ENCODE measurements at places on chromosomes 1 and 21. TPM values are rescaled to one million over a fixed set of nuclear protein-coding genes. Genes with fewer than 3 reads are reported as not detected.

The ZNF697 gene
- total RNA-seq = 0.32 TPM

The CD5L gene
- total RNA-seq = not detected

The COL11A1 gene
- total RNA-seq = not detected

The SH2D1B gene
- total RNA-seq = not detected

The TRIM33 gene
- 31.9 TPM for total RNA-seq

The RBM15 gene
- total RNA-seq = 47.4 TPM

The ZNF593OS gene
- total RNA-seq = not detected
